Small intestine (tissue), 16 donors: ENCODE measurements at places on chromosomes 4 and X.

DNA sequence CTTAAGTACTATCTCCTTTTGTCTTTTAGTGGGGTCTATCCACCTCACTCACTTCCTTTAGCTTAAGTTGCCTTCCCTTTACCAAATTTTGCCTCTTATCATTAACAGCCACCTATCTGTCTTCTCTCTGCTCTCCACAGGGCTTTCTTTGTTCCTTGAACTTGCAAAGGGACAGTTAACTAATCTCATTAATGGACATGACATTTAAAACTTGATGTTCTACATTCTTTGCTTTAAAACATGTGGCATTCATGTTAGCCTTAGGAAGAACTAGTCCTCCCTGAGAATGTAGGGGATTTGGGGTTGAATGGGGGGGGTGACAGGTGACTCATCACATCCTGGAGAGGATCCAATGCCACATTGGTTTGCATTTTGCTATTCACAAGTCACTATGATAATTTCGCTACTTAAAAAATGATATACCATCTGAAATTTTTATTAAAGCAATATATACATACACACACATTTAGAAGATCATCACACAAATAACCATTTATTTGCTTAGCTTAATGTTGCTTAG is 41.0 kb upstream of the DMD start:
- DNase-seq = no peak

- DNase-seq = no peak
Measured at GRCh38 chrX:16785247-16786138, 773 bp upstream of the TXLNG start.

- no peak for DNase-seq
Measured at GRCh38 chr4:30495251-30495650, 224.9 kb upstream of the PCDH7 start.

DNA sequence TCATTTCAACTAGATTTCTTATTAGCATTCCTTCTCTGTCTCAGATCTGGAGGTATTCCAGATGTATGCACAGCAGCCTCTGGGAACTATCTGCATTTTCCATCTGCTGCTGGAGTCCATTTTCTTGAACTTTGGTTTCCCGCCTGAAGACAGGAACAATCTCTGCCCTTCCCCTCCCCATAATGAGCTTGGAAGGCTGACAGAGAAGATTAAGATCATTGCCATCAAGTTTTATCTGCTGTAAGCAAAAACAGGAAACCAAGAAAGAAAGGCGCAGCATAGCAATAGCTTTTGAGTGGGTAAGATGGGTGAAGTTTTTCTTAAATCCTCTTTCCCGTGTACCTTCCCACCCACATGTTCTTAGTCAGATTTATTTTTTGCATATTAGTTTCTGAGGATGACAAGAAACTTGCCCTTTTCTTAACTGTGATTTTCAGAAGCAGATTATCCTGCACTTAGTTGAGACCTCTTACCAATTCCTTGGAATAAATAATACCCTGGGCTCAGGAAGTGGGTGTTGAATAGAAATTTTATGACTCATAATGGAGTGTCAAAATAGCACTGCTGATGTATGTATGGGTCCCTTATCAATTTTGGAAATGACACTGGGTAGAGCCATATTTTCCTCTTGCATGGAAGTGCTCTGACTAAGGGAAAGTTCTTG is 78.3 kb downstream of the CT47B1 start:
- peak; percentile 1 for DNase-seq

GRCh38 chrX:152619897-152620296 is 17.8 kb upstream of the GABRQ start:
- DNase-seq = no peak

DNA sequence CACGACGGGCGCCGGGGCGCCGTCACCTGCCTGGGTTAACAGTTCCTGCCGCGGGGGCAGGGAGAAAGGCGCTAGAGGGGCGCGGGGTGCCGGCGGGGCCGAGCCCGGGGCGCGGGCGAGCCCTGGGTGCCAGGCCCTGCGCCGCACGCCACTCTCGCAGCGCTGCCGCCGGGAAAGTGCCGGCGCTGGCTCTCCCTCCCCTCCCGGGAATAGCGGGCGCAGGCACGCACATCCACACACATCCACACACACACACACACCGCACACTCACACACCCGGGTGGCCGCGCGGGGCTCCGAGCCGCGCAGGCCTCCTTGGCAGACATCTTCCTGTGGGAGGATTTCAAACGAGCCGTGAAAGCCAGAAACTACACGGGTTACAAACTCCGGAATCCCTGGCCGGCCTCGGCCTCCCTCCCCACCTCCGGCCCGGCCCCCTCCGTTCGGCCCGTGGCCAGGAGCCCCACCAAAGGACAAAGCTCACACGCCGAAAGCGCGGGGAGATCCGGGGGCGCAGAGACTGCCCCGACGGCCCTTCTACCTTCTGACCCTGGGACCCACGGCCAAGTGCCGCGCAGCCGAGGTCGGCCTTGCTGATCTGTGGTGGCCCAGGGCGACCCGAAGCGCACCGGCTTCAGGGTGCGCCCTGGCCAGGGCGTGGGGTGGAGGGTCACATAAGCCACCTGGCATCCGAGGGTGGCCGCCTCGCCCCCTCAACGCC is 92.3 kb downstream of the BCOR start:
- DNase-seq = no peak
